ENCODE measurements at places on chromosomes 3 and 15.

DNA sequence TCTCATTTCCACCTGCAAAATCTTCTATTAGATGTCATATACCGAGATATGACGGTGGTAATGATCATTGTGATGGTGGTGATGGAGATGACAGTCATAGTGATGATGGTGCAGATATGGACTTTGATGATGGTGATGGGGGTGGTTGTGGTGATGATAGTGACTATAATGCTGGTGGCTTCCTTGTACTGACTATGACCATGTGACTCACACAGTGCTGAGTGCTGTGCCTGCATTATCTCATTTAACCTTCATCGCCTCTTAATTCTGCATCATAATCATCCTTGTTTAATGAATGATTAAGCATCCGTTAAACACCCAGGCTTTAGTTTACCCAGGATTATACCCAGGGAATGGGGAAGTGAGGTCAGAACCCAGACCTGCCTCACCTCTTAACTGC is 331.7 kb downstream of the FEZF2 start:
- DNase-seq, result no peak

DNA sequence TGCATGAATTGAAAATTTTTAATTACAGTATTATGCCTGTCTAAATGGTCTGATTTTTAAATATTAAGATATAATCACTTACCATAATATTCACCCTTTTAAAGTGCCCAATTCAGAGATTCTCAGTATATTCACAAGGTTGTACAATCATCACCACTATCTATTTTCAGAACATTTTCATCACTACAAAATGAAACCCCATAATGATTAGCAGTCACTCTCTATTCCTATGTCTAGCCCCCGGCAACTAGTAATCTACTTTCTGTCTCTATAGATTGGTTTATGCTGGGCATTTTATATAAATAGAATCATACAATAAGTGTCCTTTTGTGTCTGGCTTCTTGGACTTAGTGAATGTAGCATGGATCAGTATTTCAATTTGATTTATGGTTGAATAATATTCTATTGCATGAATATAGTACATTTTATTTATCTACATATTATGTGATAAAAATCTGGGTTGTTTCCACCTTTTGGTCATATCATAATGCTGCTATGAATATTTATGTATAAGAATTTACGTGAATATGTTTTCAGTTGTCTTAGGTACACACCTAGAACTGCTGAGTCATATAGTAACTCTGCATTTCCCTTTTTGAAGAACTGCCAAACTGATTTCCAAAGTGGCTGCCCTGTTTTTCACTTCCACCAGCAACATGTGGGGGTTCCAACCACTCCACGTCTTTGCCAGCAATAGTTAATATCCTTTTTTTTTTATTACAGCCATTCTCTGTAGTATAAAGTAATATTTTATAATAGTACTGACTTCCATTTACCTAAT is 485.7 kb upstream of the ZNF385D start:
- no peak for DNase-seq

DNA sequence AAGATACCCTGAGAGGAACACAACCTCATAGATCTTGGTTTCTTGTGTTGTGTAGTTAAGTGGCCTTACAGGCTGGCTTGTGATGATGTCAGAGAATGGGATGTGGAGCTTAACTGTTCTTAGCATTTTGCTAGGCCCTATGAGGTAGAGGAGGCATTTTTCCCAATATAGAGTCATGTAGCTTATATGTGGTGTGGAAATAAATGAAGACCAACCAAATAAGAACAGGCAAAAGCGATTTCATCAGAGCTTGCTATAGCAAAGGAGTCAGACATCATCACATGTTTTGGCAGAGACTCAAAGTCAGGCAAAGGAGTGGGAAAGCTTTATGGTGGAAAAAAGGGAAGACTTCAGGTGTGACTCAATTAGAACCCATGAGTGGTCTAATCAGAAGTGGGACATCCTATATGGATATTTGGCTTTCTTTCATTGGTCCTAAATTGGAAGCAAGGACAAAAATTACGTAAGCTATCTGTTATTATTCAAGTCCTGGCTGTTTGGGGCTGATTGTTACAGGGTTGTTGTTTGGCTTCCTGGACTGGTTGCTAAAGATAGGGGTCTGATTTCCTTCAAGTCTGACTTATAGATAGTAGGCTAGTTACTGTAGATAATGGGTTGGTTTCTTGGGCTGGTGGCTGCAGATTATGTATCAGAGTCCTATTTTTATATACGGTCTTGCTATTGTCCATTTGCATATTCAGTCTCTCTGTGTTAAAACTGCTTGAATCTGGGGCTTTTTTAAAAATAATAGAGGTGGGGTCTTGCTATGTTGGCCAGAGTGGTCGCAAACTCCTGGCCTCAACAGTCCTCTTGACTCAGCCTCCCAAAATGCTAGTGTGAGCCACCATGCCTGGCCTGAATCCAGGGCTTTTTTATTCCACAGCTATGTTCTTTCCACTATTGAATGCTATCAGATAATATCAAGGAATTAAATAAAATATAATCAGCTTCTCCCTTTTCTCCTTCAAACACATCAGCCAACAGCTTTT is 30.3 kb upstream of the SETD2 start:
- no peak for DNase-seq

GRCh38 chr3:134563601-134564000 is 77.7 kb downstream of the CEP63 start:
- DNase-seq, result no peak

DNA sequence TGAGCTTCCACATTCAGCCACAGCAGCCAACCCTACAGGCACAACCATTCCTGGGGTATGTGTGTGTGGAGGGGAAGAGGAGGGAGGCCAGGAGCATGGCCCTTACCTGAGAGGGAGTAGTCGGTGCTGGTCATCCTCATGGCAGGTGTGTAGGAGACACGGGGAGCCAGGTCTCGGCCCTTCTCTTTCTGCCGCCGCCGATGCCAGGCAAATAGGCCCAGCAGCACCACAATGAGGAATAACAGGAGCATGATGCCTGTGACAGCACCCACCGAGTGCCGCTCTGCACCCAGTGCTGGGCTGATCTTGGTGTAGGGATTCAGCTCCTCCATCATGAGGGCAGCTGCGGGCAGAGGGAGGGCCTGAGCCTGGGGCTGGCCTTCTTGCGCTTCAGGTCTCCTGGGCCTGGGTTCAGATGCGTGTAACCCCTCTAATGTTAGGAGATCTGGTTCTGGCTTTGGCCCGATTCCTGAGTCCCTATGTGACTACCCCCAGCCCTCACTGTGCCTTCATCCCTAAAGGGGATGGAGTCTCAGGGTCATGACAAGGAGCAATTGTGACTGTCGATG is 44.4 kb downstream of the RAB11A start:
- DNase-seq, result no peak

- DNase-seq, result no peak
Observed at GRCh38 chr3:10757021-10757820, 58.8 kb upstream of the SLC6A11 start.

DNA sequence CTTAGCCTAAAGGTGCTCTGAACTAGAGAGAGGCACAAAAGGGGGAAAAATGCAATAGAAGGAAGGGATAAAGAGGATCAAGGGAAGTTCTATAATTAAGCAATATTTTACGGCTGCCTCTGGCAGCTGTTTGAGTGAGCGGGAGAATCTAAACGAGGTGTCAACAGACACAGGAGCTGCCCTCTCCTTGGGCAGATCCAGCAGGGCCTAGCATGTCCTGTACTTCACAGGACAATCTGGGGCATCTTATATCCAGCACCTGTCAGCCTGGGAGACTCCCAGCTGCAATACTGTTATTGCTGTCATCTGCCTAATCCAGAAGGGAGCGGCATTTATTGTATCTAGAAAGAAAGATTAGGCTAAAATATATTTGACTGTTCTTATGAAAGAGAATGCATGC is 68.9 kb downstream of the WWTR1 start:
- DNase-seq, result no peak
